ENCODE measurements at places on chromosomes 2 and 18.

GRCh38 chr2:226351711-226352110, 447.9 kb downstream of the IRS1 start:
- no peak for DNase-seq

GRCh38 chr2:130381619-130382018, 25.8 kb downstream of the PTPN18 start:
- DNase-seq, result no peak

- DNase-seq, result no peak
Observed at GRCh38 chr2:69770193-69770702, 28.3 kb downstream of the ANXA4 start.

GRCh38 chr18:26618135-26618534, 69.8 kb upstream of the KCTD1 start:
- DNase-seq, result no peak

DNA sequence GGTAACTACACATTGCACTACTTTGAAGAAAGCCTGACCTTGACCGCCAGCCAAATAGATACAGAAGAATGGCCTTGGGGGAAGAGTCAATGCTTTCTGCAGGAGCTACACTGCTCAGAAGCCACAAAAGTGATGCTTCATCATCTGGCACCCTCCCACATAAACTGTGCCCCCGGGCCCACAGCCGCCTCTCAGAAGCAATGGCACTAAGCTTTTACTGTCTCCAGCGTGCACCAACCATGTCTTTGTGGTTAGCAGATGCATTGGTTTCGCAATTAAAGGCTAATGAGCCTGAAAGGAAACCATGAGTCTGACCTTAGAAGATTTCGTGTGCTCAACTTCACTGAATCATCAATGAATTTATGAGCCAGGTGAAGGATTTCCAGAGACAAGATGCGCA, 209.4 kb upstream of the TRIB2 start:
- no peak for DNase-seq
